ENCODE measurements at places on chromosomes 12 and 14.

- DNase-seq, result no peak
Observed at GRCh38 chr12:9731393-9731792, 1.5 kb downstream of the CLECL1 start.

- DNase-seq, result no peak
Observed at GRCh38 chr14:88829188-88829587, 4.7 kb downstream of the TTC8 start.

- DNase-seq, result no peak
Observed at GRCh38 chr12:72790273-72790672, 518.1 kb downstream of the TRHDE start.

DNA sequence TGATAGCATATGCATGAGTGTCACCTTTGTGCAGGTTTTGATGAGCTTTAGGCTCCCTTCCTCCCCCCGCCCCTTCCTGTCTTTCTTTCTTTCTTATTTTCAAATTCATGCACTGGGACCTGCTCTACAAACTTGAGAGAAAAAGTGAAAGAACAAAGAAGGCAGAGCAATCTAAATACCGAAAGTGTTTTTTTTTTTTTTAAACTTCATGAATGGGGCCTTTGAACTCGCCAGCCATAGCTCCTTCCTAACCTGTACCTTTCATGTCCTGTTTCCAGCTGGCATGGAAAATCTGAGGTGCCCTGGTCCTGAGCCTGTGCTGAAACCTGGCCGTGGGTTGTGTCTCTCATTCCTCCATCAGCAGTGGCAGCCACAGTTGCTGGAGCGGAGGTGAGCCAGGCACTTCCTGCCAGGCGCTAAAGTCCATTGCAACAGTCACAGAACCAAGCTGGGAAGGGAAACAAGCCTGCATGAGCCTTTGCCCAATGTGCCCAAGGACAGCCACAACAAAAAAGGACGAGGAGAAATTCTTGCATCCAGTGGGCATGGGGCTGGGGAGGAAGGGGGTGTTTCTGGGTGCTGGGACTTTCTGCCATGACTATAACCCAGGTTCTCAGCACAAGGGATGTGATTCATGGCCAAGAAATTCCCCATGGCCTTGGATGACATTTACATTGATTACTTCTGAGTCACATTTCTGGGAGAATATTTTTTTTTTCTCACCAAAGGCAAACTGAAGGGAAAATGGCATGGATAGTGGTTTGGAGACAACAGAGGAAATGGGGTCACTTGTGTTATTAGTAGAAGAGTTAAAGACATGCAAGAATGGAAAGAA lies 102.7 kb downstream of the TMEM30B start:
- no peak for DNase-seq

Data from CD4-positive, alpha-beta T cell treated with Interferon alpha-2 for 1 hour (primary cell).